ENCODE measurements at places on chromosomes 1 and 21.
A peak's percentile ranks its signal among the peaks of the same experiment; 100 is the strongest.

- H3K4me1 ChIP-seq: peaks cover 17% of the 10 kb centered on the region
- H3K4me3 ChIP-seq: peak within 1 kb of the TSS; percentile 80
- no peaks in the 10 kb centered on the region for H3K27me3 ChIP-seq
- peak; percentile 84 for DNase-seq
- H3K27ac ChIP-seq: peak within 1 kb of the TSS; percentile 60
These were observed at the start of gene MAP3K6 for GRCh38 chr1:27366411-27367159. Gene MAP3K6 (minus strand): TSS chr1:27366961. CDS start chr1:27366597, 364 bp downstream.

GRCh38 chr1:3939242-3940080 is 39.4 kb upstream of the C1orf174 start:
- no peaks in the 10 kb centered on the region for H3K36me3 ChIP-seq
- no peak for DNase-seq
- no peaks in the 10 kb centered on the region for H3K27me3 ChIP-seq
- H3K4me1 ChIP-seq: no peaks in the 10 kb centered on the region

DNA sequence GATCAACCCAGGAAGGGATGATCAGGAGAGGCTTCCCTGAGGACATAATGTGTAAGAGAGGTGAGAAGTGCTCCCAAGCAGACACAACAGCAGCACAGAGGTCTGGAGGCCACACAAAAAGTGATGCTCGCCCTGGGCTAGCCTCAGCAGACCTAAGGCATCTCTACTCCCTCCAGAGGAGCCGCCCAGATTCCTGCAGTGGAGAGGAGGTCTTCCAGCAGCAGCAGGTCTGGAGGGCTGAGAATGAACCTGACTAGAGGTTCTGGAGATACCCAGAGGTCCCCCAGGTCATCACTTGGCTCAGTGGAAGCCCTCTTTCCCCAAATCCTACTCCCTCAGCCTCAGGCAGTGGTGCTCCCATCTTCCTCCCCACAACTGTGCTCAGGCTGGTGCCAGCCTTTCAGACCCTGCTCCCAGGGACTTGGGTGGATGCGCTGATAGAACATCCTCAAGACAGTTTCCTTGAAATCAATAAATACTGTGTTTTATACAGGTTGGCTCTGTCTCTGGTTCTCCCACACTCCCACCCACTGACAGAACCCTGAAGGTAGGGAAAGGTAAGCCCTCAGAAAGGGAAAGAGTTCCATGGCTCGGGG is 5.0 kb downstream of the GJB3 start:
- H3K27me3 ChIP-seq: peaks cover 2% of the 10 kb centered on the region
- no peaks in the 10 kb centered on the region for H3K36me3 ChIP-seq
- no peak overlapping the region for H3K27ac ChIP-seq
- DNase-seq: no peak

- H3K4me3 ChIP-seq: no peak overlapping the region
- no peak for DNase-seq
- no peaks in the 10 kb centered on the region for H3K27me3 ChIP-seq
- no peak overlapping the region for H3K27ac ChIP-seq
These were observed 8.2 kb downstream of the HMCN1 start for GRCh38 chr1:185742403-185742802.

DNA sequence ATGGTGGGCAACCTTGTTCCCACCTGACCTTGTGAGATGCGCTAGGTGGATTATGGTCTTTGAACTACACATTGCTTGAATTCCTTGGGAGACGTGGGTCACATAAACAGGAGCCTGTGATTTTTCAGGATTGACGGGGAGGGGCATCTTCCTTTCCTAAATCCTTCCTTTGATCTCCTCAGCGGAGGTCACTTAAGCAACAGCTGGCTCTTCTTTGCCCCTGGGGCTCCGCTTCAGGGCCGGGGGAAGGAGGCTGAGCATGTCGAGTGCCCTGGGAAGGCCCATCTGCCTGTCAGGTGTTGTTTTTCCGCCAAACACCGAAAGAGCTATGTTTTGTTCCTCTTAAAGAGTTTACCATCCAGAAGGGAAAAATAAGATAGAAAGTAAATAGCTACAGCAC is 40.6 kb downstream of the KIF26B start:
- no peak overlapping the region for H3K27ac ChIP-seq
- H3K36me3 ChIP-seq: peaks cover 10% of the 10 kb centered on the region
- H3K4me1 ChIP-seq: no peaks in the 10 kb centered on the region

GRCh38 chr1:157697781-157698569 is 2.6 kb downstream of the FCRL3 start:
- H3K27ac ChIP-seq: no peak overlapping the region
- H3K27me3 ChIP-seq: no peaks in the 10 kb centered on the region
- H3K4me3 ChIP-seq: no peak overlapping the region
- H3K4me1 ChIP-seq: no peaks in the 10 kb centered on the region
